ENCODE measurements at places on chromosomes 4 and X. TPM values are rescaled to one million over a fixed set of nuclear protein-coding genes. Genes with fewer than 3 reads are reported as not detected.

- no peak for DNase-seq
Observed at GRCh38 chr4:172750910-172751309, 417.7 kb upstream of the GALNT7 start.

GRCh38 chr4:6426571-6427438, 45.6 kb downstream of the PPP2R2C start:
- peak; percentile 73 for DNase-seq

GRCh38 chr4:153781280-153781679, 7.6 kb downstream of the SFRP2 start:
- peak; percentile 75 for DNase-seq

Gene AWAT2
- not detected for total RNA-seq

DNA sequence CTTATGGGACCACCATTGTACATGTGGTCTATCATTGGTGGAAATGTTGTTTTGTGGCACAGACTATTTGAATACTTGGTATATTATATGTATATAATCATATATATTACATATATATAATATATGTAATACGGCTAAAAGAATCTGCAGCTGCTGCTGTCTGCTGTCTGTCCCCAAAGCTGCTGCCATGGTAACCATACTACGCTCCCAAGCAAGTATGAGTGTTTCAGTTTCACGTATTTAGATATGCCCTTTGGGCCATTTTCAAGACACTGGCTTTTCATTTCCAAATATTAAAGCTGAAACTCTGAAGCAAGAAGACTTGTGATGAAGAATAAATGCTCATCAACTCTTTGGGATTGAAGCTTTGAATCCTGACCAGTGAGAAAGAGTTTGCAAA, 42.0 kb upstream of the ARSJ start:
- no peak for DNase-seq

DNA sequence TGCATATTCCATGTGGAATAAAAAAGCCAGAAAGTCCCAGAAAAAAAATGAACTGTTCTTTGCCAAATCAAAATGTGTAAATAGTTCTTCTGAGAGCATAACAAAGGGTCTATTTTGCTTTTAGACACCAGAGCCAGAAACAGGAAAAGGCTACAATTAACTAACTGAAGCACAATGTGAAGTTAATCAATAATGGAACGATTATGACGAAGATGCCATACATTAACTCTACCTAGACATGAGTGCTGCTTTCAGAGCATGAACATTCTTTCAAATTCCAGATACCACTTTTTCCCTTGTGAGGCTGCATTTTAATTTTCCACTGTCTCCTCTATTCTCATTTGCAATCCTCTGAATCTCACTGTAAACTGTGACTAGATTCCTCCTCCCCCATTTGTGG, 48.7 kb upstream of the PHOX2B start:
- DNase-seq = no peak

Gene SPANXC
- total RNA-seq = not detected

DNA sequence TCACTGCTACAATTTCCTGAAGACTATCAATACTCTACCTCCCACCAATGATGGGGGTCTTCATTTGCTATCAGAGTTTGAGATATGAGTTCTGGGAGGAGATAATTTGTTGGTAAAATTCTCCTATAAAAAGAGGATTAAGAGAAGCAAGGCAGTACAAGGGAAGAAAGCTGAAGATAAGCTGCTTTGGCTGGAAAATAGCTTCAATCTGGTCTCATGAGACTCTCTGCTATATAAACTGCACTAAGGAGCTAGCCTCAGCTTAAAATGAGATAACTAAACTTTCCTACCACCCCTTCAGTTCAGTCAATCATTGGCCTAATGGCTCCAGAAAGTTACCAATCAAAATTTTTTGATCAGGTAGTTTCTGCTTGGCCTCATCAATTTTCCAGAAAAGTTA, 2105.0 kb downstream of the ARAP2 start:
- DNase-seq = no peak

Gene CHRNA9
- total RNA-seq = not detected

DNA sequence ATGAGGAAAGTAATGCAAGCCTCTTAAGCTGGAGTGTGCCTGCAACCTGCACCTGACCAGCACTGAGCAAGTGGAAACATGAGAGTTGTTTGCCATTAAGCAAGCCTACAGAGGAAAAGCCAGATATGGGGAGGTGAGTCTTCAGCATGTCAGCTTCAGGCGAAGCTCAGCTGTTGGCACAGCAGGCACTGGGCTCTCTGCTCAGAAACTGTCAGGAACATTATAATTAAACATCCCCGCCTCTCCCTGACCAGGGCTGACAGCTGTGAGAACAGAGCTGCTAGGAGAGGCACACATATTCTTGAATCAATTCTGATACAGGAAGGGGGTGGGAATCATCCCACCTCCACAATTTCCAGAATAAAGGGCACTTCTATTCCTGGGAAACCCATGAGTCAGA, 19.0 kb upstream of the DCX start:
- no peak for DNase-seq

GRCh38 chr4:87093443-87094123, 126.8 kb downstream of the KLHL8 start:
- DNase-seq = no peak

- DNase-seq = no peak
Observed at GRCh38 chr4:72473434-72473900, 95.6 kb downstream of the ADAMTS3 start.

- DNase-seq = no peak
Observed at GRCh38 chrX:153482376-153483015, 12.1 kb upstream of the HAUS7 start.

GRCh38 chr4:138299881-138300280, 57.7 kb upstream of the SLC7A11 start:
- DNase-seq = no peak

Gene VCX2
- not detected for total RNA-seq

DNA sequence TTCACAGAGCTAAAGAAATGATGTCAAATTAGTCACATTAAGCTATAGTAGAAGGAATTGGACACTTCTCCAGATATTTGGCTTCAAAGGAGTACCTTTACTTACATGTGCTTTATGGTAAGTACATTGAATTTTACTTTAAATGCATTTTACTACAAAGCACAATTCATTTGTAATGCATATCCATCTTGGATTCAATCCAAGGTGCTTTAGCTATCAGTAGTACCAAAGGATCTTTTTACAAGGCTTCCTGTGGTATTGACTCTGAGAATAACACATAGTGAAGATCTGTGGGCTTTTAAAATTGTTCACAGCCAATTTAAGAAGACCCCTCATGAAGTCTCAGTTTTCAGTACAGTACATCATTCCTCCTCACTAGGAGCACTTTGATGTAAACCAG, 13.2 kb downstream of the THAP6 start:
- DNase-seq = no peak

DNA sequence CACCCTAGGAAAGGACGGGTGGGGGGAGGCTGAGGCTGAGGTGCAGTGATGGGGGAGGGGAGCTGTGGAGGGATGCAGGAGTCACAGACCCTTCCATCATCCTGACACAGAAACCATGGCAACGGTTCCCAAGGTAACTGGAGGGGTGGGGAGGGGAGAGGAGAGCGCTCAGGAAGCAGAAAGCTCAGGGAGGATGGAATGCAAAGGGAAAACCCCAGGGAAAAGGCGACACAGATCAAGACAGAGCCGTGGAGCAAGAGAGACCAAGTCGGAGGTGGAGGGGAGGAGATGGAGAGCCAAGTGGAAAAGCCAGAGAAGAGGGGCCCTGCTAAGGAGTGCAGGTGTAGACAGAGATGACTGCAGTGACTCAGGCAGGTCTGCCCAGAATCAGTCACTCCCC, 14.5 kb downstream of the L1CAM start:
- peak; percentile 39 for DNase-seq

GRCh38 chrX:48580662-48581061, 6.4 kb downstream of the RBM3 start:
- no peak for DNase-seq

Gene GPRIN3
- 0.10 TPM for total RNA-seq

DNA sequence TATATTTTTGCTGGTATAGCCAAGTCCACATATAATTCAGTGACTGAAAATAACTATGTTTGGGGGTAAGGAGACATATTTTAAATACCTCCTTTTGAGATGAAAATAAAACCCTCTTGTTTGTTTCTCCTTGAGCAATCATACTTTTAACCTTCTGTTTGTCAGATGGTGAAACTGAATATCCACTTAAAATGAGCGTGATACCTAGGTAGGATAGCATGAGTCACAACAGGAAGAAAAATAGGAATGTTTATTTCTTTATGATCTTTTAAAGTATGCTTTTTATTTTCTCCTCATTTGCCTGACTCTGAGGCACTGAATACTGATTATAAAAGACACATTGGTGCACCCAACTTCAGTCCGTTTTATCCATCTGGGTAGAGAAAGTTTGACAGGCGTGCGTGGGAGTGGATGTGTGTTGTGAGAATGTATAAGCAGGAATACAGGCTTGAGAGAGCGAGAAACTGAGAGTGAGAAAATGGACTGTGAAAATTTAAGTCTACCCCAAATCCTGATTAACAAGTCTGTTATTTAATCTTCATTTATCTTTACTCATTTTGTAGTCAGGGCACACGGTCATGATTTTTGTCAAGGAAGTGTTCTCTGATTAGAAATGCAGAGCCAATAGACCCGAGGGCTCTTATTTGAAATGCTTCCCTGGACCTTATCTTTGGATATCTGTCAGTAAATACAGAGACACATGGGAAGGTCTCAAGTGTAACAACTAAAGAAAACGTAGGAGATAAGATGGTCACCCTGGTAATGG, 62.1 kb upstream of the ANTXR2 start:
- no peak for DNase-seq

Gene SUPT20HL2
- total RNA-seq = not detected
